ENCODE measurements at places on chromosomes 1 and 21.

GRCh38 chr1:25118546-25118945, 113.8 kb downstream of the SYF2 start:
- DNase-seq = peak; percentile 27

DNA sequence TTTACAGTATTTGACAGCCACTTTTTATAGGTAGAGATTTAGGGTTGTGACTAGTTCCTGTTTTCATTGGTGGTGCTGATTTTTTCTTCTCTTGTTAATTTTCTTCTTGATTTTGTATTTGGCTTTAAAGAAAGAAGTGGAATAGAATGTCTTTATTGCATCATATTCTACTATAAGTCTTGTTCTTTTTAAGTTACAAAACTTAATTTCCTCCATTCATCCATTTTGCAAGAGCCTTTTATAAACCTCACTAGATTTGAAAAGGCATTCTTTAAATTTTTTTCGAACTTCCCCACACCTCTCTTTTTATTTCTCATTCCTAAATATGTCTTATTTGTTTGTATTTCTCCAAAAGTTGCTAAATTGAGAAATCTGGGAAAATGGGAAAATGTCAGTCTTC, 1368.6 kb upstream of the ADGRL4 start:
- no peak for DNase-seq

DNA sequence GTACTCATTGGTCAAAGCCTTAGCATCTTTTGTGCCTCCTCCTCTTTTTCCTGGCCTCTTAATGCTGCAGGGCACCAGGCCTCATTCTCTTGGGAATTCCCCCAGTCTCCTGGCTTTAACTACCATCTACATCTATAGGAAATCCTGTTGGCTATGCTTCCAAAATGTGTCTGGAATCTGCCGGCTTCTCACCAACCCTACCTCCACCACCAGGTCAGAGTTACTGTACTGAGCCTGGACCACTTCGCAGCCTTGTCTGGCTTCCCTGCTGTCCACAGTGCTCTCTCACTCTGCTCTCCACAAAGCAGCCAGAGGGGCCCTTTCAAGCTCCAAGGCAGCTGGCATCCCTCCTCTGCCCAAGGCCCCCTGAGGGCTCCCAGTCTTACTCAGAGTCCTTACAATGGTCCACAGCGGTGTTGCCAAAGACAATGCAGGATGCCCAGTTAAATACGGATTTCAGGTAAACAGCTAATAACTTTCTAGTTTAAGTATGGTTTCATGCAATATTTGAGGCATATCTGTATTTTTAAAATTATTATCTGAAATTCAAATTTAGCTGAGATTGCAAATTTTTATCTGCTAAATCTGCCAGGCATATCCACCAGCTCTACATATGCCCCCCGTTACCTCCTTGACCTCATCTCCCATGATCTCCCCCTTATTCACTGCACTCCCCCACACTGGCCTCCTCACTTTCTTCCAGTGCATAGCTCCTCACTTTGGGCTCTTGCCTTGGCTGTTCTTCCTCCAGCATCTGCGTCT, 34.5 kb upstream of the FAM163A start:
- DNase-seq = no peak

- DNase-seq = no peak
Observed at GRCh38 chr1:8439015-8439702, 121.2 kb downstream of the SLC45A1 start.

- DNase-seq = peak; percentile 60
Observed at GRCh38 chr1:183472488-183473216, at the start of gene SMG7. TSS of gene SMG7 (plus strand) at chr1:183472499. CDS start at chr1:183472621, 122 bp downstream.

DNA sequence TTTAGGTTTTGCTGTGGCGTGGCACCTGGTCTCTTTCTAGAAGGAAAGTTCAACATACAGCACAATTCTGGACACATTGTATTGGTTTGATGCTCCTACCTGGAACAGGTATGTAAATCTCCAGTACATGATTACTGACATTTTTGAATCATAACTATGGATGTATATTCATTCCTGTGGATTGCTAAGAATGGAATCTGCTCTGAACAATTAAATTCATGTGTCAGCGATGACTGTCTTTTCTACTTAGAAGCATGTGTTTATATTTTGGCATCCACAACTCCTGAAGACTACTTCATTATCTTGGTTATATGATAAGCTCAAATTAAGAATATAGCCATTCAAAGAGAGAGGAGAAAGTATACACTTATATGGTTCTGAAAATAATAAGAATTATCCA, 291.8 kb downstream of the CHRM3 start:
- no peak for DNase-seq

DNA sequence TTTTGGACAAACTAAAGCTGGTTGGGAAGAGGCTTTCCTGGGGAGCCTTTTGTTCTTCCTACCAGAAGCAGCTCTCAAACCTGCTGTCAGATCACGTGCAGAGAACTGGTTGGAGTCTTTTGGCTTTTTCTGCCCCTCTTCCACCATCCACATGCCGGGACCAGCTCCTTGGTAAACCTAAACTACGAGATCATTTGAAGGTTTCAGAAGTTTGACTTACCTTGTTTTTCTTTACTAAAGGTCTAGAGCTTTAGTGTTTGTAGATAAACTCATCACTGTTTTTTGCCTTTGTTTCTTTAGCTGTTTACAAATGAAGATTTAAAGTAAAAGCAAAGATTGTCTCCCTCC, 113.4 kb downstream of the HLX start:
- no peak for DNase-seq

GRCh38 chr1:40849801-40850592, 12.2 kb downstream of the CITED4 start:
- peak; percentile 80 for DNase-seq

DNA sequence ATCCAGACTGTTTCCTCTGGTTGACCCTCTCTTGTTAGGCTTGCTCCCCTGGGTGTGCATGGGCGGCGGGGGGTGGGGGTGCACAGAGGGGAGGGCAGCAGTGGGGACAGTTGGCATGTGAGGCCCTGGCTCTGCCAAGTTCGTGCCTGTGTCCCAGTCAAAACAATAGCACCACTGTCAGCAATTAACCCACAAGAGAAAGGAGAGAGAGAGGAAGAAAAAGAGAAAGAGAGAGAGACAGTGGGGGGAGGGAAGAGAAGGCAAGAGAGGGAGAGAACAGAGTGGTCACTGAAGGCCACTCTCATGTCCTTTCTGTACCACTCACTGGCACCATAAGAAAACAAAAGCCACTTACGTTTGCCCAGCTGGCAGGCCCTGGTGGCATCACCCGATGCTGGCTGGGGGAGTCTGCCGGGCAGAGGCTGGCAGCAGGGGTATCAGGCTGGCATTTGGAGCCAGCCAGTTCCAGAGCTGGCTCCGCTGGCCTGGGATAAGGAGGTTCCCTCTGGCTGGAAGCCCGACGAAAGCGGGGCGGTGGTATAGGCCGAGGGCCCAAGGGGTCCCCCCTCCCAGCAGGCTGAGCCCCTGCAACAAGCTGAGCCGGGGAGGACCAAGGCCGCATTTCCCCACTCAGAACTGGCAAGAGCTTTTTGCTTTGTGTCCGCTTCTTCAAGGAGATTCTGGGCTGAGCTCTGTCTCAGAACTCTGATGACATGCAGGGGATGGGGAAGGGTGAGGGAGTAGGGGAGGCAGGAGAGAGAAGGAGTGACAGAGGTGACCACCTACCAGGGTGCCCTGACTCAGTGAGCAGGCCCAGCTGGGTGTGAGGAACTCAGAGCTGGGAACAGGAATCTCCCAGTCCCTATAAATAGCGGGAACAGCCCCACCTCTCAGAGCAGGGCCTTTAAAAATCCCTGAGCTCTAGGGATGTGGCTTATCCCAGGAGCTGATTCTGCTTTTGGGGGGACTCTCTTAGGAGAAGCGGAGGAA, 27.9 kb downstream of the PIK3C2B start:
- DNase-seq = no peak

- no peak for DNase-seq
Observed at GRCh38 chr1:231139125-231139649, 22.7 kb upstream of the TRIM67 start.

- no peak for DNase-seq
Observed at GRCh38 chr1:203744075-203744972, 20.7 kb upstream of the LAX1 start.

GRCh38 chr1:43344267-43344850, 6.7 kb downstream of the MPL start:
- no peak for DNase-seq

DNA sequence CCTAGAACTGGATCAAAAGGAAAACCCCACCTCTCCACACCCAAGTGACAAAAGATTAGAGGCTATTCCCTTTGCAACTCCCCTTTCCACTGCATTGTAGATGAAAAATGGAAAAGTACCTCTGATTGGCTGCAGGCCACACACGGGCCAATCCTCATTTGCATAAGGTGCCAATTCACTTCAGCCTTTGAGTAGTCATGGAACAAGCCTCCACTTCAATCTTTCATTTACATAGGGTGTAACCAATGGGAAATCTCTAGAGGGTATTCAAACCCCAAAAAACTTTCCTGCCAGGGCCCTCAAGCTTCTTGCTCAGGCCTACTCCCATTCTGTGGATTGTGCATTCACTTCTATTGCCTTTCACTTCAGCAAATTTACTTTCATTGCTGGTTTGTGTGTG, 122.3 kb upstream of the KCND3 start:
- DNase-seq = no peak

DNA sequence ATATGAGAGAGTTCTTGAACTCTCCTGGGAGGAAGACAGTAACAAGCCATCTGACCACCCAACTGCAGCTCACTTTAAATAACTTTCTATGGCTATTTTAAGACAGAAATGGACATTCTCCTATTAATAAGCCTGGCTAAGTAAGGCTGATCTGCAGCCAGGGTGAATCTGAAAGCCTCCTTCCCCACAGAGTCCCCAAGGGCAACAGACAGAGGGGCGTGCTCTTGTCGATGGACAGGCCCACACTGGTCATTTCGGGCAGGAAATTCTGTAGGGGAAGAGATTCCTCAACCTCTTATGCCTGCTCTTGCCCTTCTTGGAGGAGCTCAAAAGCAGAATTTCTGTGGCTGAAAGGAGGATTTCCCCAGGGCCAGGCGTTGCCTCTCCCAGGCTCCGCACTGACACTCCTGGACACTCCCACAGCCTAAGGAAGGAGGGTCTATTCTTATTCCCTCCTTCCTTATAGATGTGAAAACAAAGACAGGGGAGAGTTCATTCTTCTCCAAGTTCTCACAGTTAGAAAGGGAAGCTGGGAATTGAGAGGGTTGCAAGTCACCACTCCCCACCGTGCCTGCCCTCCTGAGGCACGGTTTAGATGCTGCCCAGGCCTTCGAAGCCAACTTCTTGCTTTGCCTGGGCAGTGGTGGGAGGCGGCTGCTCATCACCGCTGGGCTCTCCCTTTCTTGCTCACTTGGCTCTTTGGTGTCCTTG, 17.9 kb upstream of the KANK4 start:
- no peak for DNase-seq

Data from stimulated activated CD4-positive, alpha-beta T cell treated with anti-CD3 and anti-CD28 coated beads, Interleukin-2, amount 100 ng/mL, for 24 hours (primary cell).